Lower leg skin (tissue), 4 donors: ENCODE measurements at places on chromosomes 1 and 21.

DNA sequence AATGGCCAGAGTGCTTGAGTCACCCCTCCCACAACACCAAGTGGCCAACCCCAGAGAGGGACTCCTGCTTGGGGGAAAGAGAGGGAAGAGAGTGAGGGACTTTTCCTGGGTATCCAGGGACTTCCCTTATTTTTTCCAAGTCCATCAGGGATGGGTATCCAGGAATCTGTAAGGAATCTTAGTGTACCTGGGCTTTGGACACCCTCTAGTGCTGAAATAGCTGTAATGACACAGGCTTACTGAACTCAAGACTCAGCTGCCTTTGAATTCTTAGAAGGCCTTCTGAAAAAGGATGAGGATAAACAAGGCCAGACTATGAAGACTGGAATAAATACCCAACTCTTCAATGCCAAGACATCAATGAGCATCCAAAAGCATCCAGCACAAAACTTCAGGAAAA, 12.0 kb downstream of the TSHB start:
- DNase-seq = no peak

DNA sequence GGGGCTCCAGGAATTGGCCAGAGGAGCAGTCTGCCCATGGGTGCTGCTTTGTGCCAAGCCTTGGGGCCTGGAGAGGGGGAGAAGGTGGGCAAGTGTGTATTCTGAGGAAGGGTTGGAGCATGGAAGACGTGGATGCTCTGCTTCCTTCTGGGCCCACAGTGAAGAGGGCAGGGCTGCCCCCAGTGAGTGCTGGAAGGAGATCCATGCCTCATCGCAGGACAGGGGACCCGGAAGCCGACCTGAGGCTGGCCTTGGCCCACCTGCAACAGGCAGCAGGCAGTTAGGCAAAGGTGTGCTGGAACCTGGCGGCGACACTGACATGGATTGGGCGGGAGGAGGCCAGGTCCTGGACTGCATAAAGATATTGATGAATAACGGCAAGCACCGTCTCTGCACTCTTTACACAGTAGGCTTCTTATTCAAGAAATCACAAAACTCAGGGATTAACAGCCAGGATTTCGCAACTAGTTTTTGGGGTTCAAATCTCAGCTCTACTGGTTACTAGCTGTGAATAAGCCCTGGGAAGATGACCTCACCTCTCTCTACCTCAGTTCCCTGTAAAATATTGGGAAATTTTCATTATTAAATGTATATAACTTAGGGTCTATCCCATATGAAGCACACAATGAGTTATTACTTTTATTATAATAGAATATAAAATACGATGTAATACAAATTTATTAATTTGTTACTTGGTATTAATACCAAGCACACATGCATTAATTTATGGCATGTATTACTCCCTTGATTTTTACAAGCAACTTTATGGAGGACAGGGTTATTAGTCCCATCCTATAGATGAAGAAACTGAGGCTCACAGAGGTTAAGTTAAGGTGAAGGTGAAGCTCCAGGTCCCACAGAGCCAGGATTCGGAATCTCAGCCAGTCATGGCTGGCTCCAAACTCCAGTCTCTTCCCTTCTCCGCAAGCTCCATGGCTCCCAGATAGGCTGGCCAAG, 62.3 kb downstream of the DHRS3 start:
- DNase-seq = no peak

DNA sequence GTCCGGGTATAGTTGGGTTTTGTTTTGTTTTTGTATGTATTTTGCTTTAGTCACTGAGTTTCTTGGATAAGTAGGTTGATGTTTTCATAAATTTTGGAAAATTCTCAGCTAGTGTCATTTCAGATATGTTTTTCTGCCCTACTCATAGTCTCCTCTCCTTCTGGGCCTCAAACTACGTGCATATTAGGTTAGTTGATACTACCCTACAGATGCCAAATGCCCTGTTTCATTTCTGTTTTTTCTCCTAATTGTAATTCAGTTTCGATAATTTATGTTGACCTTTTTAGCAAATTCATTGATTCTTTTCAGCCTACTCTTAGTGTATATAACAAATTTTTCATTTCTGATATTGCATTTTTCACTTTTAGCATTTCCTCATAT, 268.6 kb upstream of the RGS18 start:
- DNase-seq = no peak

- DNase-seq = no peak
Observed at GRCh38 chr1:67601539-67601938, 83.5 kb upstream of the GADD45A start.

DNA sequence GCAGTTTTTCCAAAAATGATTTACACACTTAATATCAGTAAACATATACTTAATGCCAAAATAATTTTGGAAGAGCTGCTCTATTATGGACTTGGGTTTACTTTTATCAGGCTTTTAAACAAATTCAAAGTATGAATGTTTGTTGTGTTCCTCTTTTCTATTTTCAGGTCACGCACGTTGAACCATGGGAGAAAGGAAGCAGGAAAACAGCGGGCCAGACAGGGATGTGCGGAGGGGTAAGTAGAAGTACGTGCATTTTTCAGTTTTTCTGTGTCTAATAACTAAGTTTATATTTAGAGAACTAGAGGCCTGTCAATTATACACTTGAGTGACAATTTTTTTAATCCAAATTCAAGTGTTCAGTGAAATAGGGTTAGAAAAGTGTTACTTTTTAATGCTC, 3.4 kb downstream of the PRPF38B start:
- DNase-seq = no peak
